ENCODE measurements at places on chromosomes 5 and 9.

- DNase-seq = no peak
Measured at GRCh38 chr5:54580997-54581811, 63.6 kb downstream of the SNX18 start.

DNA sequence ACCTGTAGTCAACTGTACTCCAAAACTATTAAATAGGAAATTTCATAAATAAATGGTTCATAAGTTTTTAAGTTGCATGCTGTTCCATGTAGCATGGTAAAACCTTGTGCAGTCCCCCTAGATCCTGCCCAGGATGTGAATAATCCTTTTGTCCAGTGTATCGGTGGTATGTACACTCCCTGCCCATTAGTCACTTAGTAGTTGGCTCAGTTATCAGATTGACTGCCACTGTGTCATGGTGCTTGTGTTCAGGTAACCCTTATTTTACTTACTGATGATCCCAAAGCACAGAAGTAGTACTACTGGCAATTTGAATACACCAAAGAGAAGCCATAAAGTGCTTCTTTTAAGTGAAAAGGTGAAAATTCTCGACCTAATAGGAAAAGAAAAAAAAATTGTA is 134.2 kb downstream of the RNF180 start:
- no peak for DNase-seq

DNA sequence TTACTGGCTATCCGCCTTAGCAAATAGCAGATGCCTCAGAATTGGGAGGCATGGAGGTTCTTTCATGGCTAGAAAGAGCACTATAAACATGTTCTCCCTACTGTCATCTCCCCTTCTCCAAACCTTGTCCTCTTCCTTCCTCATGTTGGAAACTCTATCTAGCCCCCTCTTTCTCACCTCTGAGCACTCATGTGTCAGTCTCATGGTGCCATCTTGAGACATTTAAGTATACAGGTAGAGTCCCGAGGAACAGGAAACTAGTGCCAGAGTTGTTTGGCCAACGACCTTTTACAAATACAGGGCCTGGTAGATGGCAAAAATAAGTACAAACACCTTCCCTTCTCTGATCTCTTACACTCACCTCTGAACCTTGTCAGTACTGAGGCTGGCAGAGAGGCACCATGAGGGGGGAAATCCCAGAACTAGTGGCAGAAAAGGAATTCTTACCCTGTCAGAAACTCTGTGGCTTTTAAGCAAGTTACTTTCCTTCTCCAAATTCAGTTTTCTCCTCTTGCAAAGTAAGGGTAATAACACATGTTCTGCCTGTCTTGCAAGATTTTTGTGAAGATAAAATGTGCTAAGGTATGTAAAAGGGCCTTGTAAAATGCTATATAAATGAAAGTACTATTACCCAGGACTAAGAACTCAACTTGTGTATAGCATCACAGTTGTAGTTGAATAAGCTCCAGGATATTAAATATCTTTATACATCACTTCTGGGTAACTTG is 94.1 kb upstream of the SNX2 start:
- DNase-seq = no peak

DNA sequence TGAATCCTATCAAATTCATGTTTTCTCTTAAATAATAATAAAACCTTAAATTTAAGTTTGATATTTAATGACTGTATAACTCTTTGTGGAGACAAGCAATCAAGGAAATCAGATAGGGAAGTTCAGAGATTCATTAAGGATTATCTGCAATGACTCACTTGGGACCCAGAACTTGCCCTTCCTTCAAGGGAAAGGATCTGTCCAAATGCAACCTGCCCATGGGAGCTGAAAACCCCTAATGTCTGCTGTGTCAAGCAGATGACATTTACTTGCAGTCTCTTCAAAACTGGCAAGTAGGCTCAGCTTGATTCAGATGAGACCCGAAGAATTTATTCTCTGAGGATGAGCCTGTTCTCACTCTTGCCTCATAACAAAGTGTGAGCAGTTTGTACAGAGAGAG is 1577.6 kb downstream of the EFNA5 start:
- no peak for DNase-seq

GRCh38 chr9:71830153-71830552 is 61.8 kb upstream of the CEMIP2 start:
- no peak for DNase-seq

DNA sequence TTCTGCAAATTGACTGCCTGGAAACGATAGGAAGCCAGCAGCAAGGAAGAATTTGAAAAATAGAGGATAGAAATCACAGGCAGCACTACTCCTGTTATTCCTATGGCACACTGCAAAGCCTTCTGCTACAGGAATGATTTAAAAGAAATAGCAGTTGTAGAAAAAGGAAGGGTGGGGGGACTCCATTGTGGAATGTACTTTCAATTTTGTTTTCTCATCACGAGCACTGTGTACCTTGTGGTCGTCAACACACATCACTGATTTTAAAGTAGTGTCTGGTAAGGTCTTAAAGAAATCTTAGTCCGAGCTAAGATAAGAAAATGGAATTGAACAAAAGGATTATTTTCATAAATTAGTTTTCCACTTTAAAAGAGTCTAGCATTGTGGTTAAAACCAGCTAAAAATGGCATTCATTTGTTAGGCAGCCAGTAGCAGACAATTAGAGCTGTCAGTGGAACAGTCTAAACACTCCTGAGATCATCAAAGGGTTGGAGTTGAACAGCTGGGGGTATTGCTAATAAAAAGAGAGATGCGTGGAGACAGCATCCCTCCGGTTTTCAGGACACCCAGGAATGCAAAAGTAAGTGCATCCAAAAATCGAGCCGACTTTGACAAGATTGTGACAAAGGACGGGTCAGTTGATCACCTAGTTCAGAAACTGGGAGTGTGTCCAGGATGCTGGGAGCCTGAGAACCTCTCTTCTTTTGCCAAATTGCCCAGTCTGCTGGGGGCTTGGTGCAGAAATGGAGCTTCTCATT is 97.8 kb upstream of the WWC1 start:
- no peak for DNase-seq

GRCh38 chr9:76573905-76574760 is 115.2 kb downstream of the GCNT1 start:
- no peak for DNase-seq

GRCh38 chr5:34843497-34843896 is 4.5 kb downstream of the TTC23L start:
- no peak for DNase-seq

DNA sequence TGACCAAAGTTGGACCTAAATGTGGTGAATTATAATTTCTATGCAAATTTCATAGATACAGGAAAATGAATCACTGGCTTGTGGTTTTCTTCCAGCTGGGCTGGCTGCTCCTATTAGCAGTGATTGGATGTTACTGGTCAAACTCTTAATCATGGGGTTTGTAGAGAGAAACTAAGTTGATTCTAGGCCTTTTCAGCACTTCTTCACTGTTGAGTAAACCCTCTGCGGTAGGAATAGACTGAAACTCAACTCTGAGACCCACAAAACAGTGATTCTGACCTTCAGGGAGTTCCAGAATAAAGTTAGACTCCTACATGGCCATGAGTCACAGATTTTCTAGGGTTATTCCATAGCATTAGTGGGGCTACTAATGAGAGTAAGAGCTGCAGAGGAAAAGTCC is 47.9 kb upstream of the FKTN start:
- no peak for DNase-seq

- DNase-seq = no peak
Measured at GRCh38 chr5:134664448-134664847, 15.9 kb downstream of the SEC24A start.

DNA sequence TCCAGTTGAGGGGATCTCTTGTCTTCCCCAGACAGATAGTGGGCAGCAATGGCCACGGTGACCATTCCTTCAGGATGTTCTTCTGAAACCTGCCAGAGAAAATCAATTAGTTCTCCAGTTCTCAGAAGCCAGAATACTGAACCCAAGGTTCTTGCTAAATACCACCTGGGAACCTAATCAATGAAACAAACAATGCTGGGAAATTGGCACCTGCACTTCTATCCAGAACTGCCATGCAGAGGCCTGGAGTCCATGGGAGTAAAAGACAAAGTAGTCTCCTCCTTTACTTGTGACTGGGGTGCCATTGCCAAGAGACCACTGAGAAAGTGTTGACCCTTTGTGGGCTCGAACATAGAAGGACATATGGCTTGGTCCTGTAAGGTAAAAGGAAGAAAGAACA is 45.7 kb downstream of the ERMP1 start:
- no peak for DNase-seq

DNA sequence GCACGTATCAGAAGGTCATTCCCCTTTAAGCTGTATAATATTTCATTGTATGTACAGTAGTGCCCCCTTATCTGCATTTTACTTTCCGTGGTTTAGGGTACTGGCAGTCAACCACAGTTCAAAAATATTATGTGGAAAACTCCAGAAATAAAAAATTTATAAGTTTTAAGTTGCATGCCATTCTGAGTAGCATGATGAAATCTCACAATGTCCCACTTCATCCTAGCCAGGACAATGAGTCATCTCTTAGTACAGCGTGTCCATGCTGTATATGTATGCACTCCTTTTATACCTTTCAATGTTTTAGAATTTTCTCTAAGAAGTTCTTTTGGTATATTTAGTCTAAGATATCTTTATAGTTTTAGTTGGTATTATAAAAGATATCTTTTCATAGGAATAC is 115.0 kb upstream of the HAND1 start:
- no peak for DNase-seq

GRCh38 chr5:172550096-172550765 is 90.8 kb upstream of the NEURL1B start:
- DNase-seq = no peak

DNA sequence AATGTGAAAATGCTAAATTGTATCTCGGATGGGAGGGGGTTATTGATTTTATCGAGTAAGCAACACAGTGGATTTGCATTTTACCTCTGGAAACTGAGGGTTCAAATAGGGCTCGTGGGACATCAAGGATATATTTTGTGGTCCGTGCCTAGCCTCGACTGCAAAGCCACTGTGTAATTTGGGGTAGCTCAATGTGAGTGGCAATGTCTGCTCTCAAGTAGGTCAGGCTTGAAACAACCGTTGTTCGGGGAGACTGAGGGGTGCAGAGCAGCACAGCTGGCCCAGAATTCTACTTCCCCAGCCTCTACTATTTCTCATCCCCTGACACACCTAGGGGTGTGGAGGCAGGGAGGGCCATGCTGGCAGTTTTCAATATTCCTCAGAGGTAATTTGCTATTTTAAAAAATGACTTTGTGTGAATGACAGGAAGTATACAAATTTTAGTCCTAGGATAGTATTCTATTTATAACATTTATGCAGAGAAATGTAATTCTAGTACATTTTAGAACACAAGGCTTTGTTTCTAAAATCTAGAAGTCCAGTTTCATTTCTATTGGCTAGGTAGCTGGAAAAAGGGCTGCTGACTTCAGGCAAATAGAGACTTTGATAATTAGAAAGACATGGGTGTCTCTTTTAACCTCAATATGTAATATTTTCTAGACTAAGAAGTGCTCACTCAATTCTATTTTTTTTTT is 1.4 kb upstream of the DAB2 start:
- DNase-seq = no peak

- no peak for DNase-seq
Measured at GRCh38 chr5:54113060-54113459, 197.3 kb downstream of the ARL15 start.

GRCh38 chr5:74391410-74391809 is 249.1 kb downstream of the ENC1 start:
- no peak for DNase-seq

DNA sequence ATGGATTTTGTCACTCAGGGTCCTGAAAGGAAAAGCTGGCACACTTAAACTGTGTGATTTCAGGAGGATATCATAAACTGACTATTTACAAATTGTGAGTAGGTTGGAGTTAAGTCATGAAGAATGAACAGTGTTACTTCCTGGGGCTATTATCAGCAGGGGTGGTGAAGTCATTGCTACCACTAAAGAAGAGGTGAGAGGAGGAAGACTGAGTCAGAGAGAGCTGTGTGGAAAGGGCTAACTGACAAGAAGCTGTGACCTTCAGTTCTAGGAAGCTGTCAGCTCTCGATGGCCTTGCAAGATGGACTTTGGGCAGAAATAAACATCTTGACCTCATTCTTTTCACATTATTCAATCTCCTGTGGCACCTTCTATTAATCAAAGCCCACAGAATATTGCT is 72.3 kb upstream of the STARD4 start:
- no peak for DNase-seq

DNA sequence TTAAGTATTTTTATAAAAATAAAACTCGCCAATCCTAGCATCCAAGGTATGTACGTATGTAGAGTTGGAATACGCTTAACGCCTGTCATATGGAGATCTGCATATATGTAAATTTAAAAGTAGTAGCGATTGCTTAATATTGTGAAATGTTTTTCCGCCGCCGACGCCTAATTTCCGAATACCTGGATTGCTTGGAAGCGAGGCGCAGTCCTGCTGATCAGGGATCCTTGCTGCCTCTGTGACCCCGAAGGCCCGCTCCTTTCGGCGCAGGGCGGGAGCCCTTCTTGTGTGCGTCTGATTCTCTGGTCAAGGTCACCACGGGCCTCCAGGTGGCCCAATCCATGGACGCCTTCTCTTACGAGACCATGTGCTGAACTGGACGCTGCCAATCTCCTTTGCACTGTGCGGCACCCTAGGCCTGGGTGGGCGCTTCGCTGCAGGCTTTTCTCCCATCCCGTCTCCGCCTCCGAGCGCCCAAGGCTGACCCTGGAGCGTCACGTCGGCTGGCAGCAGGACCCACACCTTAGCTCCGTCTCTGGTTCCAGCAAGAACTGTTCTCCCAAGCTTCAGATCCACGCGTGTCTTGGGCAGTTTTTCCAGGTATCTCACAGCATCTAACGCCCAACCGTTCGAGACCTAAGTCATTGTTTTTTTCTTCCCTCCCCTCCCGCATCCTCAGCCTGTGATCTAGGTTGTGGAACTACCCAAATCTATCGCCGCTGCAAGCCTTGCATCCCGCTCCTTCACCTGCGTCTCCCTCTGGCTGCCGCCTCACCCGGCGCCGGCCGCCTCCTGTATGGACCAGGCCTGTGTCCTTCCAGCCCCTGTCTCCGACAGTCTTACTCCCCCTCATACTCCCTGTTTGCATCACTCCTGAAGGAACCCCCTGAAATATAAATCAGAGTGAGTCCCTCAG is 3.6 kb upstream of the TRIM41 start:
- DNase-seq = no peak

DNA sequence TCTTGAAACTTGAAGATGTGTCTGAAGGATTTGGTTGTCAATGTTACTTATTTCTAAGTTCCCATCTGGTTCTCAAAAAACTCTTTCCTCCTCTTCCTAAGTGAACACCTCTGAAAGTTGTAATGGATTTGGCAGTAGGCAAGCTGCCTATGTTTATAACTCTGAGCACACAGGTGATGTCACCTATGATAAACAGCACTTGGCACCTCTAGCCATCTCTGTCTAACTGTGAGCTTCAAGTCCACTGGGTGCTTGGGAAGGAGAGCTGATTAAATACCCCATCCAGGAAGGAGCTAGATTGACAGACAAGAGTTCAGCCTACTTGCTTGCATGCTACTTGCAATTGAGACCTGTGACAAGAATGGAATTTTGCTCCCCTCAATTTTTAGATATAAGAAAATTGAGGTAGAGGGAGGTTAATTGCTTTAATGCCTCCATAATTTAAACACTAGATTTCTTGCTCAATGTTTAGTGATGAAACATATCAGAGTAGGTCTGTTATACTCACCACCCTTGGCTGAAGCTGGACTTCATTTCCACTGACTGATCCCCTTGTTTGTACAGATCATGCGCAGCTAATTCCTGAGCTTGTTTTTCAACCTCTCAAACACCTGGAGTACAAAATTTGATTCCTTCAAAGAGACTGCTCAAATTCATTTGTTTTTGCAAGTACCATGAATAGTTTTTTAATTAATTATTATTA is 49.9 kb downstream of the PDE4D start:
- DNase-seq = no peak
